ENCODE measurements at places on chromosomes 16 and 17.

GRCh38 chr16:48479955-48480354, 94.7 kb upstream of the SIAH1 start:
- DNase-seq = no peak

DNA sequence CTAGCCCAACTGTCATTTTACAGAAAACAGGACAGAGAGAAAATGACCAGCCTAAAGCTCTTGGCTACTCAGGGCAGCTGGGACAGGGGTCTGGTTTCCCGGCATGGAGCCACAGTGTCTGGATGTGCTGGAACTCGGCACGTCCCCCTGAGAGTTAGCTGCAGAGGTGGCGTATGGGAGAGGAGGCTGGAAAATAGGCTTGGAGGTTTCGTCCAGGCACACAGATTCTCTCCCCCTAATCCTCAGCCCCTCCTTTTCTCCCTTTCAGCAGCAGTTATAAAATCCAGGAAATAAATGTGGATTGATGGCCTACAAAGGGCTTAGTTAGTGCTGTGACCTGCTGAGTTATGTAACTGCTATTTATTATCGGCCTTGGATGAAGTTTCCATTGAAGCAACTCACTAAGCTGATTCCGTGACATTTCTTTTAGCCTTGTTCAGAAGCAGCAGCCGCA, 89.5 kb upstream of the TOB1 start:
- DNase-seq = no peak

DNA sequence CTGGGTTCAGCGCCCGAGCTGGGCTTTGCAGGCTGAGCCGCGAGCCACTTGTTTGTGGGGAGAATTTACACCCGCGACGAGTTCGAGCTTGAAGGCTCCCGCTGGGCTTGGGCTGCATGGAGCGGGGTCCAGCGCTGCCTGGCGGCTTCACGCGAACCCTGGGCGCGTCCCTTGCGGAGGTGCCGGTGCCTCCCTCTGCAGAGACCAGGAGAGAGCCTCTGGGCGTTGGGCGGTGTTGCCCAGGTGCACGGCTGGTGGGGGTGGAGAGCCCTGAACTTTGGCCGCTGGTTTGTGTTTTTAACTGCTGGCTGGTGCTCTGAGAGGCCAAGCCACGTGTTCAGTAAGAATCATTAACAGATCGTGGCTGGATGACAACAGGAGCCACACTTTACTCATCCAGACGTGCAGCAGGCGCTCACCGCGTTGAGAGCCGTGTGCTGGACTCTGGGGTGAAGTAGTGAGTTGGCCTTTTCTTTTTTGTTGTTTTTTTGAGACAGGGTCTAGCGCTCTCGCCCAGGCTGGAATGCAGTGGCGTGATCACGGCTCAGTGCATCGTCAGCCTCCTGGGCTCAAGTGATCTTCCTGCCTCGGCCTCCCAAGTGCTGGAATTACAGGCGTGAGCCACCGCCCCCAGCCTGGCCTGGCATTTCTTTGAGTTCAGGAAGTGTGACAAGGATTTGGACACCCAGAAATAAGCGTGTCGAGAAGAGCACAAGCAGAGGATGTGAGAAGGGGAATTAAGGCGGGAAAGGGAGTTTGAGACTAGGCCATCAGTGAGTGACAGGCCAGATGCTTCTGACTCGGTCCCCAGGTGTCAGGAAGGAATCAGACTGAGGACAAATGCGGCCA, 827 bp downstream of the CDK10 start:
- no peak for DNase-seq

- DNase-seq = no peak
These were observed 1.4 kb downstream of the SOX9 start for GRCh38 chr17:72122010-72122764.

DNA sequence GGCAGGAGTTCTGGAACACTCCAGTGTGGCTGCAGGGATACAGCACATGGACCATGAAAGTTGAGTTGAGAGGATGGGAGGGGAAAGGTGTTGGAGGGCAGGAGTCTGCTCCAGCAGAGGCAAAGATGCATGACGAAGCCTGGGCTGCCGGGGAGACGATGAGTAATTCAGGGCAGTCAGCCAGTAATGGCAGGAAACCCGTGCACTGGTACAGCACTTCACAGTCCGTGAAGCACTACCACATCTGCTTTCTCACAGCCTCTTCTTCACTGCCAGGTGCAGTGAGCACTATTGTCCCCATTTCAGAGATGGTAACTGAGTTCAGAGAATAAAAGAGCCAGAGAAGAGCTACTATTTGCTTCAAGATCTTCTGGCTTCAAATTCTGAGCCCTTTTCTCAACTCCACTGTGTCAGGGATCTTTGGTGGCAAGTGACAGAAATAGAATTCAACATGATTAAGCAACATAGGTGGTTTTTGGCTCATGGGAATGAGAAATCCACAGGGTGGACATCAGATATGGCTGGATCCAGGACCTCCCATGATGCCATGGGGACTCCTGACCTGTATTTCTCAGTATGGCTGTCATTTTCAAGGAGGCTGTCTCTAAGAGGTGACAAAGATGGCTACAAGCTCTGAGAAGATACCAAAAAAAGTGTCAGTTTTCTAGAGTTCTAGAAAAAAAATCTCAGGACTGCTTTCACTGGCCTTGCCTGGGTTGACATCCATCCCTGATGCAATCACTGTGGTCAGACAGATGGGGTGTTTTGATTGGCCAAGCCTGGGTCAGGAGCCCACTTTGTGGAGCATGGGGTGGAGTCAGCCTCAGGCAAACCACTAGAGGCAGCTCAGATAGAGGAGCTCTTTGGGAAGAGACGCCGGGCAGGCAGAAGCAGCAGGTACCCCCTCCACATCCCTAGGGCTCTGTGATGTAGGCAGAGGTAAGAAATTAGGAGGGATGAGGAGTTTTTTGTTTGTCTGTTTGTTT, 24.7 kb downstream of the IL21R start:
- DNase-seq = peak; percentile 77

- DNase-seq = no peak
These were observed 75.3 kb upstream of the GNAO1 start for GRCh38 chr16:56115817-56116576.

DNA sequence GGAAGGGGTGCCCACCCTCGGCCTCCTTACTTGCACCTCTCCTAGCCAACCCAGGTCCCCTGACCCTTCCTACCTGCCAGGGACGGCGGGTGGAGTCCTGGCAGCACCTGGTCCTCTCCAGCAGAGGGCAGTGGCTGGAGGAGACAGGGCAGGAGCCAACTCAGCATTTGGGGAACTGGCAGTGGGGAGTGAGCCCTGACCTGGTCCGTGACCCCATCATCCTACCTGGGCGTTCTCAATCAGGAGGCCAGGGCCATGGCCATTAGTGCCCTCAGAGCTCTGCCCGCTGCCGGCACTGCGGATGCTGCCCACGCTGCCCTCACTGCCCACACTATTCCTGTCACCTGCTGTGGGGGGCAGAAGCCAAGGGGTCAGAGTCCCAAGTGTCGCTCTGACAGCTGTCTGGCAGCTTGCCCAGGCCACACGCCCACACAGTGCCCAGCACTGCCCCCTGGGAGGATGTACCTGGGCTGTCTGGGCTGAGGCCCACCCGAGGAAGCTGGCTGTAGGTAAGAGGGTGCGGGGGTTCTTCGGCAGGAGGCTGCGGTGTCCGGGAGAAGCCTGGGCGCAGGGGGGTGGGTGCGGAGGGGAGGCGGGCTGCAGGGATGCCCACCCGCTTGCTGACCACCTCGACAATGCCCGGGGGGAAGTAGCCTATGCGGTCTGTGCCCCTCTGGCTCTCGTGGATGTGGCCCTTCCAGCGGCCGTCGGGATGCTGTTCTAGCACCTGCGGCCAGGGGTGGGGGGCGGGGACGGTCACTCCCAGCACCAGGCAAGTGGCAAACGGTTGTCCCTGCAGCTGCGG, 10.8 kb downstream of the CASKIN2 start:
- DNase-seq = no peak

- DNase-seq = no peak
These were observed 14.8 kb downstream of the SGCA start for GRCh38 chr17:50180620-50181019.

GRCh38 chr16:1066584-1067172, 5.9 kb upstream of the SSTR5 start:
- DNase-seq = no peak

GRCh38 chr16:52872731-52873130, 180.0 kb downstream of the CHD9NB start:
- no peak for DNase-seq

- peak; percentile 0 for DNase-seq
These were observed 188.0 kb upstream of the GSE1 start for GRCh38 chr16:85425074-85425662.

DNA sequence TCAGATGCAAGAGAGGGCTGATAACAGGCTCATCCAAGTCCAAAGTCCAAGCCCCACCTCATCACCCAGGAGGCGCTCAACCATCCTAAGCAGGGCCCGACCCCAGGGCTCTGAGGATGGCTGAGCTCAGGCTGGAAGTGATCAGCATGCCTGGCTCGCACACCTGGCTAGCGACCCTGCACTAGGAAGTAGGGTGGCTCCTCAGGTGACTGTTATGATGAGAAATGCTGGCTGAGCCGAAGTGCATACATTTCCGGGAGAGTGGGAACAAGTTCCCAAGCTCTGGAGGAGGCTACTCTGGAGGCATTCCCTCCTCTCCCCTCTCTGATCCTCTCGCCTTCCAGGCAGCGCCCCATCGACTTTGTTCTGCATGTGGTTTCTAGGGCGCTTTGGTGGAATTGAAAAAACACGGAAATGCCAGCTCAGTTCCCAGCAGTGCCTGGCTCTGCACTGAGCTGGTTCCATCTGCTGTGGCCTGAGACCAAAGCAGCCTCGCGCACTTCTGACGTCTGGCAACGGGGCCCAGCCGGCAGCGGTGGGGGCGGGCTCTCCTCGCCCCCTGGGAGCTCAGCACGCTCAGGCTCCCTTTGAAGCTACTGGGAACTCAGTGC, 130.3 kb downstream of the IRF8 start:
- DNase-seq = peak; percentile 35

DNA sequence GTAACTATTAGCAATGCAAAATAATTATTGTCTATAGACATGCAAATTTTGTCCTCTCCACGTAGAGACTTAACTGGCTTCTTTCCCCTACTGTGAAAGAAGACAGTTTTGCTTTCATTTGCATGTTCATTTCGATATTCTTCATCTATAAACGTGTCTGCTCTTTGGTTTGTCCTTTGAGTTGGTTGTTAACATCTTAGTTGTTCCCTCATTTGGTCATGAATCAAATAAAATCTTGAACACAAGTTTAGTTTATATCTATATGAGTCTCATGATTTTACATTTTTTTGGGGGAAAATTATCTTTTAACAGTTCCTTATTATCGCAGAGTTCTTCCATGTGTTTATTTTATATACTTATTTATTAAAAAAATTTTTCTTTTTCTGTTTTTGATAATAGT, 214.4 kb downstream of the UTP18 start:
- no peak for DNase-seq

- no peak for DNase-seq
These were observed 204.3 kb downstream of the RAB11FIP4 start for GRCh38 chr17:31595666-31596381.

DNA sequence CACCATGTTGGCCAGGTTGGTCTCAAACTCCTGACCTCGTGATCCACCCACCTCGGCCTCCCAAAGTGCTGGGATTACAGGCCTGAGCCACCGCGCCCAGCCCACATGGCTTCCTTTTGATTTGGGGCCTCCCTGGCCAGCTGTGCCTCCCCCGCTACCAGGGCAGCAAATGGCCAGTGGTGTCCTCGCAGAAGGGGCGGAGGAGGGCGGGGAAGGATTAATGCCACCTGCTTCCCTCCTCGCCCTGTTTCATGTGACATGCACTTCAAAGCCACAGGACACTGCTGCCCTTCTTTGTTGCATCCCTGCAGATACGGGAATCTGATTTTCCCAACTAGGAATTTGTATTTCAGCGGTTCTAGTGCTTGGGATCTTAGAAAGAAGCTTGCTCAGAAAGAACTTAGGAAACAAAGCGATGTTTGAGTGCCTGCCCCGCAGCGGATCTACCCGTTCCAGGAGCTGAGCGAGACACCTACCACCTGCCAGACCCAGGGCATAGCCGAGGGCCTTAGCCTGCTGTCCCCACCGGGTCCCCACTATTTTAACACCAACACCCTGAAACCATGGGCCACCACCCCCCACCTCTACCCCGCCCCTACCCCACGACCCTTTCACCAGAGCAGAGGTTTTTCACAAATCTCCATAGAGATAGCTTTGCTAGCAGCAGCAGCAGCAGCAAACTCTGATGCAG, 37.7 kb upstream of the CCDC182 start:
- DNase-seq = no peak

GRCh38 chr17:64074704-64075426, 54.4 kb upstream of the ICAM2 start:
- DNase-seq = no peak

DNA sequence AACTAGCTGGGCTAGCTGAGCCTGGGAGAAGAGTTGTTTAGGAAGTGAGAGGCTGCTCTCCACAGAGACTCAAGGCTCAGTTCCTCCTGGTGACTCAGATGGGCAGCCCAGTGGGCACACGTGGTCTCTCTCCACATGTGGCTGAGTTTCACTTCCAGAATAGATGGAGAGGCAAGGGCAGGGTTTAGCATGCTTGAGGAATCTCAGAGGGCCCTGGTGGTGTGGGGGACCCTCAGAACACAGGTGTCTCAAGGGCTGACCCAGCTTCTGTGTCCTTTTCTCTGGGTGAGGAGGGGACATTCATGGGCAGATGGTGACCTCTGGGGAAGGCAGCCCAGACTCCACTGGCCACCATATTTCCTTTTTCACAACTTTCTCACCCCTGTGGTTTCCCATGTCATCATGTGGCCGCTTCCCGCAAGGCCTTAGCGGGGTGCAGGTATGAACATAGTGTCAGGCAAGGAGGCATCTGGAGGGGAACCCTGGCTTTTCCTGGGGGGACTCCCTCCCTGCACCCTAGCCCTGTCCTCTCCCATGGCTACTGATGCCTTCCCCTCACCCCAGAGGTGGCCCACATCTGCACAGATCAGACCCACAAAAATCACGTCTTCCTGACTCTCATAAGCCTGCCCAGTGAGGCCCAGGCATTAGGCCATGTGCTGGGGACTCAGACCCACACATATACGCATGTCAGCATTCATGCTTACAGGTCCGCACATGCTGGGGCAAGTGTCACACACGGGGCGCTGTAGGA, 3.3 kb downstream of the GRN start:
- DNase-seq = no peak

DNA sequence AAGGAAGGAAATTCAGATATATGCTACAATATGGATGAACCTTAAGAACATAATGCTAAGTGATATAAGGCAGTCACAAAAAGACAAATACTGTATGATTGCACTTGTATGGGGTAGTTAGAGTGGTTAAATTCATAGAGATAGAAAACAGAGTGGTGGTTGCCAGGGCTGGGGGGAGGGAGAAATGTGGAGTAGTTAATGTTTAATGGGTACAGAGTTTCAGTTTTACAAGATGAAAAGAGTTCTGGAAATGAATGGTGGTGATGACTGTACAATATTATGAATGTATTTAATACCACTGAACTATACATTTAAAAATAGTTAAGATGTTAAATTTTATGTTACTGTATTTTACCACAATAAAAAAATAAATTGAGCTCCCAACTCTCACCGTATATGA, 157.9 kb downstream of the TOX3 start:
- DNase-seq = no peak

GRCh38 chr16:56547120-56547948, 17.5 kb upstream of the MT4 start:
- DNase-seq = no peak

GRCh38 chr17:31294820-31295488, 2.1 kb downstream of the OMG start:
- no peak for DNase-seq
